Stimulated activated CD8-positive, alpha-beta memory T cell treated with anti-CD3 and anti-CD28 coated beads, Interleukin-4, amount 100 ng/mL, for 1 hour (primary cell): ENCODE measurements at places on chromosomes 7 and 10.

DNA sequence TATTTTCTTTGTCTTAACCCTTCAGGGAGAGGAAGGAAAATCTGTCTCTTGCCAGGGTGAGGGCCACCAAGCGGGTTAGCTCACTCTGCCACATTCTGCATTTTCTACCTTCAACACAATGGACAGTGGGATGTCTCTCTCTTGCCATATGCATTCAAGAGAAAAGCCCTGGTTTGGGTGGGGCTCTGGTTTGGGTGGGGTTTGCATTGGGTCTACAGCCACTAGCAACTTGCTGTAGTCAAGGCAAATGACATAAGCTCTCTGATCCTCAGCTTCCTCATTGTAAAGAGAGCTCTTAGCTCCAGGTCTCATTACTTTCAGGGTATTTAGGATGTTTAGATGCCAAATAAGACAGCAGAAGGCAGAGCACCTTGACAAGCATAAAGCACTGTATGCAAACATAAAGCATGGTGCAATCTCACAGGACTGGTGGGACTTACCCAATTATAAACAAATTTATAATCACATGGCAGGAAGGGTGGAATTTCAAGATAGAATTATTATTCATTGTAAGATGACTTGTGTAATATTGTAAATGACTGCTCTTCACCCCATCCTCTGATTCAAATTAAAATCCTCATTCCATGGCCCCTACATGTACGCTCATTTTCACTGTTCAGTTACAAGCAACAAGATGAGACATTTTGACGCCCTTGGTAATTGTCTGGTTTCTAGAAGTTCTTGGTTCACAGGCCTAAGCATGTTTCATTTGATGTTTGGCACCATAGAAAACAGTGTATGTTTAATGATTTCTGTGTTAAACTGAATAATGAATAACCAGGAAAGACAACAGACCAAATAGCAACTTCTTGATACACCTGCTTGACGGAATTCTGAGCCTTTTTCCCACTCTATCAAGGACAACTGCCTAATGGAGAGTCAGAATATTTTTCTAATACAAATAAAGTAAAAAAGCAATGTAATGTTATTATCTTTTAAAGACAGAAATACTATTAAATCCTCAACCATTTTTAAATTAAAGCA, 258.9 kb downstream of the KCNMA1 start:
- no peak for DNase-seq

GRCh38 chr10:104449391-104449790, 95.8 kb downstream of the CFAP58 start:
- no peak for DNase-seq

- no peak for DNase-seq
Measured at GRCh38 chr10:53682458-53682857, 909.9 kb upstream of the MBL2 start.

- DNase-seq = no peak
Measured at GRCh38 chr7:121544726-121545125, 148.6 kb upstream of the FAM3C start.

- no peak for DNase-seq
Measured at GRCh38 chr10:48333856-48334255, 27.4 kb downstream of the MAPK8 start.

DNA sequence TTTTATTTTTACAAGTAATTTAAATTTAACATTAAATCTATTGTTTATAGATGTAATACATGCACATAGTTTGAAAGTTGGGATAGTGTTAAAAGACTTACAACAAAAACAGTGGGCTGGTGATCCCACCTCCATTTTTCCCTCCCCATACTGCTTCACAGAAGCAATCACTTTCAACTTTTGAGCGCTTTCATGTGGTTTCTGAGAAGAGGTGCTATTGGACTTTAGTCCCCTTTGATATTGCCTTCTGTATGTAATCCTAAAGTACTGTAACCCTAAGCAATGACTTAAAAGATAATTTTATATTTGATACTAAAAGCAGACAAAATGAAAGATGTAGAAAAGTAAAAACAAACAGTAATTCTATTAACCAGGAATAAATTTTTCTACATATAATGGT, 88.1 kb upstream of the FAM171A1 start:
- no peak for DNase-seq

GRCh38 chr7:44748045-44748947, at the start of gene ZMIZ2:
Gene ZMIZ2, plus strand, starts transcription at chr7:44748847. Its CDS starts 7,403 bp downstream, at chr7:44756250.
- DNase-seq = peak; percentile 87
